CD4-positive, alpha-beta T cell (primary cell): ENCODE measurements at places on chromosomes 3 and 15. TPM values are rescaled to one million over a fixed set of nuclear protein-coding genes. Genes with fewer than 3 reads are reported as not detected.

Gene HESX1
- not detected for total RNA-seq

Gene CADM2
- total RNA-seq, result 0.11 TPM

Gene STXBP5L
- not detected for total RNA-seq

DNA sequence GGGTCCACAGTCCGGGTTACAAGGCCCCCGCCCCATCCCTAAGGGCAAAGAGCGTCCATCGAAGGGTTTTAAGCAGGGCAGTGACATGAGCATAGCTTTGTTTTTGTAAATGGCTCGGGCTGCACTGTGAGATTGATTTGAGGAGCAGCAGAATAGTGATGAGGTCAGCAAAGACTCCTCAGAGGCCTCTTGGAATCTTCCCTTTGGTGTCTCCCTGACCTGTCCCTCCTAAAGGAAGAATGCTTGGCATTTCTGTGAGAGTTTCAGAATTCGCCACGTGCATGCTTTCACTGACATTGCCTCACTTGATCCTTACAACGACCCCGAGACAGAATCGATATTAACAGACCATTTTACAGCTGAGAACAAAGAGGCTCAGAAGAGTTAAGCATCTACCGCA, 20.3 kb downstream of the LAMP3 start:
- DNase-seq, result no peak

GRCh38 chr3:108008106-108008505, 82.7 kb downstream of the CD47 start:
- no peak for DNase-seq

- no peak for DNase-seq
These were observed 7.0 kb downstream of the GNAI2 start for GRCh38 chr3:50242851-50243542.

DNA sequence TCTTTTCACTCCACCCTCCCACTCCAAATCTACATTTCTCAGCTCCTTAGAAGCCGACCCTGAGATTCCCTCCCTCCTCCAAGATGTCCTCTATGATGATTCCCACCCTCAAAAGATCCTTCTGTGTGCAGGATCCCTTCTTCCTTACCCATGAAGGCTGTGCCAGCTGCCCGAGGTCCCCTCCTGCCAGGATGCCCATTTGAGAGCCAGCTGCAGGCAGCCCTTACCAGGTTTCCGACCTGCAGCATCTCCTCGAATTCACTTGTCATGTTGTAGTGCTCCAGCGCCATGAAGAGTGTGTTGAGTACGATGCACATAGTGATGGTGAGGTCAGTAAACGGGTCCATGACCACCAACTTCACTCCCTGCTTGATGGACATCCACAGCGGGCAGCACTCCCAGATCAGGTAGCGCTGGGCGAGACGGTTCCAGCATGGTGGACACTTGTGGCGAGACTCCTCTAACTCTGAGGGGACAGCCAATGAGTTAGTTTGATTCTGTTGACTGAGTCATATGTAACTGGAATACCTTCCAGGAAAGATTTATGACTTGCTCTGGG, 51.9 kb downstream of the SCN5A start:
- no peak for DNase-seq

DNA sequence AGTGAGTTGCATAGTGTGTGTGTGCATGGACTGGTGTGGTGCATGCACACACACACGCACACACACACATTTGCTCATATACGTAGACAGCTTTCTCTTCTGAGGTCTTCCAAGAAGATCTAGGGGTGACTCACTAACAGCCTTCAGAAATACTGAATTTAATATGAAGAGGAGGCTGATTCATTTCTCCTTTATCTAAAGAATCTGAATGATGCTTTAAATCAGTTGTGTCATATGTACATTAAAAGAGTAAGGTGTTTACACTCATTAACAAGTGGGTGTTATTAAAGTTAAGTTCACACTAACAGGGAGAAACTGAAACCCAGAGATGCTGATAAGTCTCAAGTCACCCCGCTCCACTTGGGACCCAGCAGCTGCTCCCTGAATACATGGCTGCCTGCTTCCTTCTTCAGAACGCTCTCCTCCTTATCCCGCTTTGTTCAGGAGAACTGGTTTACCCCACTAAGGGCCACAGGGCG, 22.0 kb downstream of the TMPRSS7 start:
- DNase-seq, result no peak

DNA sequence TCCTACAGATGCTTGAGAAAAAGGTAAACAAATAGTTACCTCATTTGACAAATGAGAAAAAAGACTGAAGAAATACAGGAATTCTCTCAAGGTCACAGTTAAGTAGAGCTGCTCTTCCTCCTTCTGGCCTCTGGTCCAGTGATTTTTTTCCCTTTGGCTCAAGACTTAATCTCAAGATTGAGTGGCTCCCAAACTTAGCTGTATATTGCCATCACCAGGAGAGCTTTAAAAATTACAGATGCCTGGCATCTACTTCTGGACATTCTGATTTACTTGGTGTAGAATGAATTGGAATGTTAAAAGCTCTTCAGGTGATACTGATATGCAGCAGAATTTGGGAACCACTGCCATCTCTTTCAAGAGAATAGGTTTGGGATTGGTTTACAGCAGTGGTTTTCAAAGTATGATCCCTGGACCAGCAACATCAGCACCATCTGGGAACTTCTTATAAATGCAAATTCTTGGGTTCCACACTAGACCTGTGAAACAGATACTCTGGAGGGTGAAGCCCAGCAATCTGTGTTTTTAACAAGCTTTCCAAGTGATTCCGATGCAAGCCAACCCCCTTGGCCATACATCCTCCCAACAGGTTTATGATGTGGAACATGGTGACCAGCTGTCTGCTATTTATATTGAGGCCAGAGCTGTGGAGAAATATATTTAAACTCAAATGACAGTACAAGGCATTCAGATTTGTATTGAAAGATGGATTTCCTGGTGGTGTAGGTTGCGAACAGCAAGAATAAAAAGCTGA, 333.0 kb upstream of the RARB start:
- no peak for DNase-seq

DNA sequence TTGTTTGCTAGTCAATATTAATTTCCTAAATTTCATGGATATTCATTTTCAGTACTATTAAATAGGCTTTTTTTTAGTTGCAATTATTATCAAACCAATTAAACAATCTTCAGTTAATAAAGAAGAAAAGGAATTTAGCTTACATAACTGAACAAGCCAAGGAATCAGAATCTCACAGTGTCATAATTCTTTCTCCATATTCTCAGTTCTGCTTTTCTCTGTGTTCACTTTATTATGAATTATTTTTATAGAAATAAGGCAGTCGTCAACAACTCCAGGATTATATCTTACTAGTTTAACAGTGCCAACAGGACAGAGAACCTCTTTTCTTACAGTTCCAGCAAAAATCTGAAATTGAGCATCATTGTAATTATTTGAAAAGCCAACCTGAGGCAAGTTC, 221.7 kb downstream of the CGGBP1 start:
- DNase-seq, result no peak

DNA sequence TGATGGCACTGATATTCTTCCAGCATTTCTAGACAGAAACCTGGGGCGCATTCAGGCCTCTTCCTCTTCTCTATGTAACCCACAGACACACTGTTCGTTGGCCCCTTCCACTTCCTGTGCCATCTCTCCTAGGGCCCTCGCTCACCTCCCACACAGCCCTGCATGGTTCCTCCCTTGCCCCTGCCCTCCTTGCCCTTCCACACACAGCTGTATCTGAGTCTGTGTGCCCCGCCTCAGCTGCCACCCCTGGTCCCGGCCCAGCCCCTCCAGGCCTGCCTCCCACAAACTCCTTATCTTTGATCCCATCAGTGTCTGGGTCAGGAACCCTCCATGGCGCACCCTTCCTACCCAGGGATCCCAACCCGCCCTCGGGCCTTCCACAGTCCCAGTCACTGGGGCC, 37.9 kb downstream of the RAB6B start:
- no peak for DNase-seq
